ENCODE measurements at places on chromosomes 5 and 9.

GRCh38 chr5:137997726-137998213, 35.1 kb downstream of the FAM13B start:
- DNase-seq: peak; percentile 31

- DNase-seq: no peak
Observed at GRCh38 chr5:147887026-147887627, 8.6 kb downstream of the SCGB3A2 start.

GRCh38 chr9:589723-590122, 251.8 kb upstream of the DMRT1 start:
- no peak for DNase-seq

DNA sequence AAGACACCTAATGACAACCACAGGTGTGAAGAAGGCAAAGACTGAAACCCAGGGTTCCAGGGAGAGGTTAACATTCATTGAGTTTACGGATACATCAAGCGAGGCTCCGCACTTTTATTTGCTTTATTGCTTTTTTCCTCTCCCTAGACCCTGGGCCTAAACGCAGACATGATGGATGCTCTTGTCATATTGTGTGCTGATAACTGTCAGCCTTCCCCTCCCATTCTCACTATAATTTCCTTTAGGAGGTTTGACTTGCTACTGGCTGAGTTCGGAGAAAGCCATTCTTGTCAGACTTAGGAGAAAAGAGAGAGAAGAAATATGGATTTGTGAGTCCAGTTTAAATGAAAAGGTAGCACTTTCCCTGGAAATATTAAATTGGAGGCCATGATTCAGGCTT, 471.6 kb downstream of the DNAH5 start:
- DNase-seq: no peak

- no peak for DNase-seq
Observed at GRCh38 chr5:45417285-45417998, 278.7 kb downstream of the HCN1 start.

DNA sequence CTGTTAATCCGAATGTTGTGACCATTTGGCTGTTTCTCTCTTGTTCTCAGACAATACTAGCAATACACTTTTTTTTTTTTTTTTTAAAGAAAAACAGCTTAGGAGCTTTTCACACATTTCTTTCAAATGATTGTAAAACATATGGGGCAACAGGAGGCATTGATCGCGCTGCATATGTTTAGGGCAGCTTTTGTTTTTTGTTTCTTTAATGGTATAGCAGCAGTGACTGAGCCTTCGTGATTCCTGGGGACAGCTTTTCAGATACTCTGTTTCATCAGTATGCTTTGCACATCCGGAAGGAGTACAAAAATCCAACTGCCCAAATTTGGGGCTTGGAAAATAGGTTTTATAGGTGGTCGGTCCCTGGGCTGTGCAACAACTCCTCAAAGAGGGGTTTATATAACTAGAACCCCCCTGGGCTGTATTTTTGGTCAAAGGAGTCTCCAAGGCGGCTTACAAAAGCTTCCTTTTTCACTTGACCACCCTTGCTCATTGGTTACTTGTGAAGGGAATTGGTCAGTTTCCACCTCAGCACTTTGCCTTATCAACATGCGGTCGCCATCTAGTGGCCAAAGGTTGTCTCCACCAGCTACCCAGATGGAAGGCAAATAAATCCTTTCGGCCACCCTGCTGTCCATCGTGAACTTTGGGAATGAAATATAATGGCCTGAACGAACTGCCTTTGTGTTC, 91.8 kb downstream of the PDE6A start:
- peak; percentile 21 for DNase-seq

DNA sequence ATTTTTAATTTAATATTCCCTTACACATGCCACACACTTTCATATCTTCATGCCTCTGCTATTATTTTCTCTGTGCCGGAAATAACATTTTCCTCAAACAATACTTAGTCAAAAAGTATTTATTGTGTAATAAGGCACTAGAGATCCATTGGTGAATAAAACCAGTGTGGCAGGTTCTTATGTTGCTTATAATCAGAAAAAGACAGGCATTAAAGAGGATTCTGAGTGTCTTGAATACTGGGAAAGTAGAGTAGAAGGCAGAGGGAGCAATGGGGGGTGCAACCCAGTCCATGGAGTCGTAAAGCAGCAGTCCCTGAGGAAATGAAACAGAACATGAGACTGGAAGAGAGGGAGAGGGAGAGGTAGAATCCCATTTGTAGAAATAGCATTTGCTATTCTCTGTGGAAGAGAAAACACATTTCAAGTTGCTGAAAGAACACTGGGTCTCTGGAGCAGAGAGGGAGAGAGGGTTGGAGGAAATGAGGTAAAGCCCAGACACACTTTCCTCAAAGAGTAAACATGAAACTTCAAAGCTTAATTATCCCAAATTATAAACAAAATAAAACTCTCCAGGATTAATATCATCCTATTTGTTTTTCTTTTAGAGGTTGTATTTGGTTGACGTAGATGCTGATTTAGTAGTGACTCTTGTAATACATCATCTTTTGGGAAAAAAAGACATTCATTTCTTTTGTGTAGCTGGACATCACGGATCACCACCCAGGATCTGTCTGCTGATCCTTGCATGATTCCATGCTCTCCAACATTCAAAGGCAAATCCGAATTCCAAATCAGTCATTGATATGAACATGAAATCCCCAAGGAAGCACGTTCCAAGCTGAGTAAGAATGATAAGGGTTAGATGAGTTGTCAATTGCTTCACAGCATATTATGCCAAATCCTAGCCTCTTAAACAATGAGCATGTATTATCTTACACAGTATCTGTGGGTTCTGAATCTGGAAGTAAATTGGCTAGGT, 37.4 kb upstream of the GRAMD2B start:
- no peak for DNase-seq

DNA sequence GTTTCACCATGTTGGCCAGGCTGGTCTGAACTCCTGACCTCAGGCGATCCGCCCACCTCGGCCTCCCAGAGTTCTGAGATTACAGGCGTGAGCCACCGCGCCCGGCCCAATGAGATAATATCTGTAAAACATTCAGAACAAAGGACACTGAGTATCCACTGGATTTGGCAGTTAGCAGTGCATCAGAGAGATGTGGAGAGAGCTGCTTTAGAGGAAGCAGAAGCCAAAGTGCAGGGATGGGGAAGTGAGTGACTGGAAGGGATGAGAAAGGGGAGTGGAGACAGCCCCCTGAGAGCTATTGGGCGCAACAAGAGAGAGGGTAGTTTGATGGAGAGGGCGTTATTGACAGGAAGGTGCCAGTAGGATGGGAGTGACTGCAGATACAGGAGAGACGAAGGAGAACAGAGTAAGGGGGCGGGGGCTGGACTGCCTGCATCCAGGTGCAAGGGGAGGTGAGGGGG, 157.5 kb upstream of the SHB start:
- no peak for DNase-seq

GRCh38 chr5:1541702-1542400, 18.1 kb upstream of the LPCAT1 start:
- no peak for DNase-seq

DNA sequence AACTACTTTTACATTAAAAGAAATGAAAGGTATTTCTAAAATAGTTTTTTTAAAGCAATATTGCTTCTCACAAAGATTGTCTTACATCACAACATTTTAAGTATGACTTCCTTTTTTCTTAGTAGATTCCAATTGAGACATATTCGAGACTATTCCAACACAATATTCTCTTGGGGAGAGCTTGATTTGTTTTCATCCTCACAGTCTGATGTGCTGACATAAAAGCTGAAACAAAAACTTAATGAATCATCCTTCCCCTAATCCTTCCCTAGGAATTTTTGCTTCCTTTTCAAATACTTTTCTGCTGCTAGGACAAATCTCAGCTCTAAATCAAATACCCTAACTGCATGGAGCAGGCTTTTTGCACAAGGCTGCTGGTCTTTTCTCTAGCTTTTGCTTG, 245.8 kb upstream of the MAP3K1 start:
- DNase-seq: no peak

DNA sequence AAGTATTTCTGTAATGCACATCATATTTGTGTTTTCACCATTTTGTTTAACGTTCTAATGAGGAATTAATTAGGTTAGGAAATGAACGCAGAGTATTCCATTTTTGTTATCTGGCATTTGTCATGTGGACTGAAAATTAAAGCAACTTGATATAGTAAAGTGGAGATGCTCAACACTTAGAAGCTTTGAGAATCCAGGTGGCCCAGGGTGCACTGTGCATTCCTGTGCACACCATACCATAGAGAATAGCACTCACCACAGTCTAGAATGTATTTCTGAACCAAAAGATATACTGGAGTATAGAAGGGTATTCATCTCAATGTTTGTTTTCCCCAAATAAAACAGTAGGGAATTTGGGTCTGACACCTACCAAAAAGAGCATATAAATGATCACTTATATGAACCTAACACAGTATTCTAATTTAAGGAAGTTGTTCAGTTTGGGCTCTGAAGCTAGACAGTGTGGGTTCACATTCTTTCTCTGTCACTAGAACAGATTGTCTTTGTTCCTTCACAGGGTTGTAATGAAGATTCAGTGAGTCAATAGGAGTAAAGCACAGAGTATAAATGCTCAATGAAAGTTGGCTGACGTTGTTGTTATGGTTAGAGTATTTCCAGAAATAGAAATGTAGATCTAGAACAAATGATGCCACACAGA, 125.6 kb upstream of the DMRT1 start:
- no peak for DNase-seq

GRCh38 chr9:16575142-16575985, 295.1 kb downstream of the BNC2 start:
- no peak for DNase-seq

DNA sequence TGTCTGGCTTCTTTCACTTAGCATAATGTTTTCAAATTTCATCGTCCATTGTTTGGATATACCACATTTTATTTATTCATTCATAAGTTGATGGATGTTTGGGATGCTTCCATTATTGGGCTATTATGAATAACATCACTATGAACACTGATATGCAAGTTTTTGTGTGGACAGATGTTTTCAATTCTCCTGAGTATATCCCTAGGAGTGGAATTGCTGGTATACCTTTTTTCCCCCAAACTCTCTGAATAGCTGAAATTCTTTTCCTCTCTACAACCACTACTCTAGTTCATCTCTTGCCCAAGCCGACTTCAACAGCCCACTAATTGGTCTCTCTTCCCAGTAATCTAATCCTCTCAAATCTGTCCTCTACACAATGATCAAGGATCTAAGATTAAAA, 4.7 kb upstream of the ZFR start:
- DNase-seq: no peak

DNA sequence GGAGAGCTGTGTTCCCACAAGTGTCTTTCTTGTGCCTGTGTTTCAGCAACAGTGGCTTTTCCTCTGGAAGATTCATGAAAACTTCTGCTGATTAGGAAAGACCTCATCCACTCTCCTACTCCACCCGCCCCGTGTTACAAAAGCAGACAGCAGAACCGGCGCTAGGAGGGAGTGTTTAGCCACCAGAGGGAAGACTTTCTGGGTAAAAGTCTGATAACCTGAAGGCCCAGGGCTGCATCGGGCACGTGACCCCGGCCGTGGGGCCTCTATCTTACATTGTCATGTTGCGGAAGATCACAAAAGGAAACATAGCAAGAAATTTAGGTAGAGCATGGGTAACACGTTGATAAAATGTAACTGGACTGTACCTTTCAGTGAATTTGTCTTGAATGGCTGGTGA, 32.0 kb upstream of the DMRT2 start:
- no peak for DNase-seq

GRCh38 chr9:114007991-114008666, 70.0 kb downstream of the AMBP start:
- DNase-seq: no peak

GRCh38 chr9:110069326-110070248, 138.4 kb downstream of the C9orf152 start:
- no peak for DNase-seq

GRCh38 chr5:56698463-56699381, 116.6 kb upstream of the MAP3K1 start:
- no peak for DNase-seq

GRCh38 chr9:130668196-130668595, 3.8 kb downstream of the PRDM12 start:
- DNase-seq: no peak

DNA sequence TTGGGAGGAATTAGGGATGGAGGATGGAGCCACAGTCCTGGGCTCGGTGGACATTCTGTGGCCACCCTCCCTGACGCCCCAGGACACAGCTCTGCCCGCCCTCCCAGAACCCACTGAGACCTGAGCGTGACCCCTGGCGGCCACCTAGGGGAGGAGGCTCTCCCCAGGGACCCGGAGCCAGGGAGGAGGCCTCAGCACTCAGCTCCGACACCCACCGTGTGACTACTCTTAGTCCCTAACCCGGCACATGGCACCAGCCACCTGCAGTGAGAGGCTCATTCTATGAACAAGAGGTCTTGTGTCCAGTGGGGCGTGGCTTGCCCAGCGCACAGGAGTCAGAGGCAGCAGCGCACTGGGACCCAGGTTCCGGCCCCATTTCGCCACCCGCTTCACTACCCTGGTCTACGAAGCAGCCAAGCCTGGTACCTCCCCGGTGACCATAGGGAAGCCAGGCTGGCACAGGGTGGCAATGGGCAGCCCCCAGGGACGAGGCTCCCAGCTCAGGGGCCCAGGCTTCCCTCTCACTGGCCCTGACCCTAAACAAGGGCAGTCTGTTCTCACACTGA, 10.2 kb downstream of the SARDH start:
- DNase-seq: no peak

DNA sequence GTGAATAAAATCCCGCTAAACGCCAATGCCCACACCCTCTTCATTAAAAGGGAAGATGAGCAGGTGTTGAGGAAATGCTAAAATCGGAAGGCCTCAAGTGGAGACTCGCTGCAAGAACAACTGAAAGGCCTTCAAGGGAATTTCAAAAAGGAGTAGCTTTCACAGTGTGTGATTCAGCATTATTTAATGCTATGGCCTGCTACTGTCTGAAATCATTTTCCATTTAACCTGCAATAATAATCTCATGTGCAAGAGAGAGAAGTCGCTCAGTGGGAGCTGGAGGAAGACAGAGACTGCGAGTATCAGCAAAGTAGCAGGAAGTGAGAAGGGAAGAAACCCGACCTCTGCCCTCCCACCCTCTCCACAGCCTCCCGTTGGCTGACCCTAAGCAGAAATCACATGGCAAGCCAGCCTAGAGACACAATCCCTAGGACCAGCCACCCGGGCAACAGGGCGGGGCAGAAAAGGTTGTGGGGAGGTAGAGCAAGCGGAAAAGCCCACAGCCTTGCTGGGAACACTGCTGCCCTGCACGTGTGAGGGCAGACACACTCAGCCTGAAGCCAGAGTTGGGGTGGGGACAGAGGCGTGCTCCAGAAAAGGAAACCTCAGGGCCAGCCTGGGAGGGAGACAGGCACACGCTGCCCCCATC, 39.9 kb upstream of the CTSL start:
- no peak for DNase-seq

DNA sequence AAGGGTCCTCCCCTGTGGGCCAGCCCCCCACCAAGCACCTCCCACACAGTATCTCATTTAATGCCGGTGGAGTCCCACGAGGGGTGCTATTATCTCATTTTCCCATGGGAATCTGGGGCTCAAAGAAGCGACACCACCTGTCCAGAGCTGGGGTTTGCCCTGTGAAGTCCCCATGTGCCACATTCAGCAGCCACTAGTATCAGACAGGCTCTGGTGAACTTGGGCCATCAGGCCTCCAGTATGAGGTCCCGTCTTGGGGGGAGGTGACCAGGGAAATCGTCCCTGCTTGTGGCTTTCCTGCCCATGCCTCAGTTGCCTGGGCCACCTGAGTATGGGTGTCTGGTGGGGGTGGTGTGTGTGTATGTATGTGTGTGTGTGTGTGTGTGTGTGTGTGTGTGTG, 222.7 kb downstream of the PBX3 start:
- DNase-seq: peak; percentile 27
